Left lobe of liver (tissue), 2 donors: ENCODE measurements at places on chromosomes 3 and 15.

GRCh38 chr15:72065801-72066200, 52.1 kb downstream of the MYO9A start:
- no peak for DNase-seq

DNA sequence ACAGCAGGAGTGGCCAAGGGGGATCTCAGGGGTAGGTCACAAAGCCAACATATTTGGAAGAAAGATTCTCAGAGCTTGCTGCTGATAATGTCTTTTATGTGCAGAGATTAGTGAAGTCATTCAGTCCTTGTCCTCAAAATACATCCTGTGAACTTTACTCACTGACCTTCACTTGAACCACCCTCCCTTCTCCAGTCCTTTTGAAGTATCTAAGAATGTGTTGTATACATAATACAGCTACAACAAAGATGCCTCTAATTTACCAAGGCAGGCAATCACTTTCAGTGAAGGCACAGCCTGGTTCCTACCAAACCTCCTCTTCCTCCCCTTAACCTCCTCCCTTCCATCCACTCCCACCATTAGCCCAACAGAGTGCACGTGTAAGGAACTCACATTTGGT, 38.3 kb downstream of the ETV5 start:
- DNase-seq: no peak

GRCh38 chr3:115208066-115208750, 61.1 kb upstream of the ZBTB20 start:
- DNase-seq: no peak

- DNase-seq: no peak
These were observed 5.8 kb downstream of the HEXA start for GRCh38 chr15:72369964-72370363.
